ENCODE measurements at places on chromosomes 6 and 20.
A peak's percentile ranks its signal among the peaks of the same experiment; 100 is the strongest.

- no peak for DNase-seq
Measured at GRCh38 chr6:94639564-94639963, 937.8 kb upstream of the MANEA start.

GRCh38 chr6:115319823-115320222 is 740.9 kb downstream of the FRK start:
- DNase-seq, result no peak

- DNase-seq, result no peak
Measured at GRCh38 chr6:27156874-27157458, 90.5 kb upstream of the PRSS16 start.

GRCh38 chr6:27894839-27895762 is 17.1 kb downstream of the OR2B2 start:
- DNase-seq, result peak; percentile 75

GRCh38 chr20:44400970-44401769 is 45.7 kb downstream of the HNF4A start:
- DNase-seq, result no peak

Measured in NCI-H1092 treated with DMSO at 0.1 percent for 48 hours (cell line).